OCI-LY7 (cell line): ENCODE measurements at places on chromosomes 16 and 17. TPM values are rescaled to one million over a fixed set of nuclear protein-coding genes. Genes with fewer than 3 reads are reported as not detected.

The SLC38A8 gene
- not detected in 2 replicates for total RNA-seq

The DHRS13 gene
- 27.2 and 29.2 TPM in 2 replicates for total RNA-seq

- DNase-seq: no peak
These were observed 5.2 kb downstream of the GRB7 start for GRCh38 chr17:39742856-39743436.

DNA sequence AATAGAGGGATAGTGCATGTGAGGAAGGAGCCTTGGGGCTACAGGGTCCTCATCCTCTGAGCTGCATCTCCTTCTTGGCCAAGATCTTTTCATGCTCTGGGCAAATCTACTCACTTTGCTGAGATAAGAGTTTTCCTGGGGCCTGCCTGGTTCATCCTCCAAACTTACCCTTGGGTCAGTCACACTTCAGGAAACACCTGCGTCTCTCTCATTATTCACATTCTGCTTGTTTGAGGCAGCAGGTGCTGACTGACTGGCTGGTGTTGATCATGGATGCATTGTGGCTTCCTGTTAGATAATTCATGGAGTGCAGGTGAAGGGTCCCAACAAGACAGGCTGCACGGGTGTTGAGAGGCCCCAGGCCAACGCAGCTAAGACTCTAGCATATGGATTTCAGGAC is 162.6 kb downstream of the SALL1 start:
- DNase-seq: peak; percentile 32
